NCI-H2171 treated with DMSO at 0.1 percent for 48 hours (cell line): ENCODE measurements at places on chromosomes 3 and 15.

GRCh38 chr3:22419261-22419660, 668.3 kb upstream of the ZNF385D start:
- DNase-seq = no peak

DNA sequence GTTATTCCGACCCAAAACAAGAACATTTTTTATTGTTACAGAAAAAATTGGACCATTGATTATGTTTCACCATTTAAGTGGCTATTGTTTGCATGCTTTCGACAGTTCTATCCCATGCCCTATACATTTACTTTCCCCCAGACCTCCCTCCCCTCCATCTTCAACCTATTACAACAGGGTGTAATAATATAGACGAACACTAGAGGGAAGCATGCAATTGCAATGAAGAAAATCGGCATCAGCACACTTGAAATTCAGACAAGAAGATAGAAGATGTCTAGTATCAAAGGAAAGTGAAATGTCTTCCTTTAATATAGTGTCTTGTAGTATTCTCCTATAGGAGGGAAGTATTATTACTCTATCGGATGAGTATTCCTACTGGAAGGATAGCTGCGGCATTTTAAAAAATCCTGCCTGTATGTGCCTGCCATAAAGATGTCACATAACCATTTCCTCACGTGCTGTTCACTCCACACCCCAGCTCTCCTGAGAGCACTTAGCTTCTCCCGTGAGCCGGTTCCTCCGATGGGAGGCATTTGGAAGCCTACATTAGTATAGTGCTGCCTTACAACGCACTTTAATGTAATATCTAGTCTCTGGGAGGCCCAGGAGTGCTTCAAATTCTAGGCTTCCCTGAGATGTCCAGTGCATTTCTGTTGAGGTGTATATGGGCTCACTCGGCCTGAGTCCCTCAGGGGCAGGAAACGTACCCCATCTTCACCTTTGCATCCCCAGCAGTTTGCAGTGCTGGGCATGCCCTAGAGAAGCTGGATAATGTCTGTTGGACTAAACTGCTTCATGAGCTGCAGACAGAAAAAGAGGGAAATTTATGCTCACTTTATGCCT, 17.8 kb upstream of the ERICH6 start:
- DNase-seq = peak; percentile 79

- DNase-seq = no peak
These were observed 38.6 kb downstream of the SSR3 start for GRCh38 chr3:156516284-156516683.

GRCh38 chr15:36948982-36949381, 151.4 kb downstream of the MEIS2 start:
- DNase-seq = no peak

GRCh38 chr3:65605876-65606432, 432.8 kb downstream of the MAGI1 start:
- no peak for DNase-seq

GRCh38 chr3:138898301-138898700, 48.6 kb downstream of the FOXL2 start:
- no peak for DNase-seq

GRCh38 chr3:37054370-37054769, 61.1 kb downstream of the MLH1 start:
- no peak for DNase-seq

DNA sequence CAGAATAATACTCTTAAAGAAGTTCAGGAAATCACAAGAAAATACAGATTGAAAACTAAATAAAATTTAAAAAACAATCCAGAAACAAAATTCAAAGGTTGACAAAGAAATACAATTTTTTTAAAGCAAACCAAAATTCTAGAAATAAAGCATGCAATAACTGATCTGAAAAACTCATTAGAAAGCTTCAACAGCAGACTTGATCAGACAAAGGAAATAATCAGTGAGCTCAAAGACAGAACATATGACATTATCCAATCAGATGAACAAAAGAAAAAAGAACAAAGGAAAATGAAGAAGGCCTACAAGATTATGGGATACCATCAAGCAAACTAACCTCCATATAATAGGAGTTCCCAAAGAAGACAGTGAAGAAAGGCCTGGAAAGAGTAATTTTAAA, 336.8 kb downstream of the RSL24D1 start:
- DNase-seq = no peak

GRCh38 chr3:32616267-32616962, 45.8 kb upstream of the DYNC1LI1 start:
- no peak for DNase-seq

- DNase-seq = no peak
These were observed 70.7 kb downstream of the BLM start for GRCh38 chr15:90787881-90788280.

DNA sequence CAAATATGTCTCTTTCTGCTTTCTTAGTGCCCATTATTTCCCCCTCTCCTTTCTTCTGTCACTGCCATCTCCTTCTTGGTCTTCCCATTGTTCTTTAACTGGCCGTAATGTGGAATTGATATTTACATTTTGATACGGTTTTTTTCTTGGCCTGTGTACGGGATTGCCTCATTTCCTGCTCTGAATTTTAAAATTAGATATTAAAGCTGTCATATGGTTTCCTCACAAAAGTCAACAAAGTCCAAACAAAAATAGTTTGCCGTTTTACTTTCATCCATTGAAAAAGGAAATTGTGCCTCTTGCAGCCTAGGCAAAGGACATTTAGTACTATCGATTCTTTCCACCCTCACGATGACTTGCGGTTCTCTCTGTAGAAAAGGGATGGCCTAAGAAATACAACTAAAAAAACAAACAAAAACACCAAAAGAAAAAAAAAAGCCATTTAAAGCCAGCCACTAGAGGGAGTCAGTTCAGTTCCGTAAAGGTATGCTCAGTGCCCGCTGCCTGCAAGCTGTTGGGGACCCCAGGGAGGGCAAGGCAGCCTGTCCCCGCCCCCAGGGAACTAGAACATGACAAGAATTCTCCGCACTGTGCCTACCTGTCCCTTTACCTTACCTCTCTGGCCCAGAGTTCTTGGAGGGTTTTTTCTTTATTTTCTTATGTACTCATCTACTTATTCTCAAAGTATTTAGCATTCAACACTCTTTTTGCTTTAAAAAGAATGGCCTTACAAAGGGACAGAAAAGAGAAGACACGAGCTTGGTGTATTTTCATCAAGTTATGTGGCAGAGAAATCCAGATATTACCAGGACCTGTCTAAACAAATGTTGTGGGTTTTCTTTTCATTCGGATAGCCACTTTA, 30.0 kb upstream of the NR2E3 start:
- peak; percentile 84 for DNase-seq

DNA sequence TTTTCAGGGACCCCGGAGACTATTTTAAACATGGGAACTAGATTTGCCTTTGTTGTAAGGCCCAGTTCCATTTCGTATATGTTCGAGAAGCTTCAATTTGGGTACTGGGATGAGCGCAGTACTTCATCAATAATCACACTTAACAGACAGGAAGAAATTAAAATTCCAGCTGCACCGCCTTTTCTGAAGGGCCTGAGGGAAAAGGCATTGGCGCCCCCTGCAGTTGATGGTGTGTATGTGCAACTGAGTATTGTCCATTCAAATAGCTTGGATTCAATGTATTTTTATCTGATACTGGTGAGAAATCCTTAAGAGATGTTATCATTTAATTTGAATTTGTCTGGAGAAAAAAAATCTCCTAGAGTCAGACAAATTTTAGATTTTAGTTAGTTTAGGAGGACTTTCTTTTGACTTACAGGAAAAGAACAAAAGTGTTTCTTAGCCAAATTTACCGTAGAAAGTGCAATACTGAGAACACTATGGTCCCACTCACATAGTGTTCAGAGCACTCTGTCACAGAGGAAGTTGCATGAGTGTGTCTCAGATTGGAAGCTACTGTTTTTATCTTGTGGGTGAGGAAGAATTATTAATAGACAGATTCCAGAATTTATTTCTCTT, 5.4 kb upstream of the ALDH1A2 start:
- peak; percentile 48 for DNase-seq

DNA sequence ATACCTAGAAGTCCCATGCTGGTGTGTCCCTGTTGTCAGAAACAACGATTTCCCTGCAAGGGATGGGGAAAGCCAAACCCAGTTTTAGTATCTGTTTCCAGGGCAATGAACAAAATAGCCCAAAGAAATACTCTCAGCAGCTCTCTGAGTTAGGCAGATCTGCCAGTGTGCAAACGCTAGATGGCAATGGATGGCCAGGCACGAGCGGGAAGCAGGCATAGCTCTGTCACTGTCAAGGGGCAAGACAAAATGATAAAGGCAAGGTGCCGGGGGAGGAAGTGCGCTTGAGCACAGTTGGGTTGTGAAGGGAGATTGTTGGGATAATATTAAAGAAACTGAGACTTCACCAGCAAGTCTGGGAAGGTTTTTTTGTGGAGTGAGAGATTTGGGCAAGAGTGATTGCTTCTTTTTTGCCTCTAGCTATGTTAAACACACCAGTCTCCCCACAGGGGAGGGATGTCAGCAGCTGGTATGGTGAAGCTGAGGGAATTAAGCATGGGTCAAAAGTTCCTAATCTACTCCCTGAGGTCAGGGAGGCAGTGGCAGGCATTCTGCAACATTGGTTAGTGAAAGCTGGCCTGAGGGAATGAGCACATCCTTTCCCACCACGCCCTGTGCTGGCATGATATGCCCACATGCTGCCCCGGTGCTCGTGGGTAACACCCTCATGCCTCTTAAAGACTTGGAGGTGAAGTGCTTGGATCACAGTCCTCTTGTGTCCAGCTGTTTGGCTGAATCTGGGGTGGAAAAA, 117.5 kb downstream of the PDCD6IP start:
- no peak for DNase-seq

GRCh38 chr3:44001072-44001471, 240.6 kb upstream of the TOPAZ1 start:
- DNase-seq = no peak

- no peak for DNase-seq
These were observed 1.5 kb upstream of the CNTN6 start for GRCh38 chr3:1091286-1091685.

DNA sequence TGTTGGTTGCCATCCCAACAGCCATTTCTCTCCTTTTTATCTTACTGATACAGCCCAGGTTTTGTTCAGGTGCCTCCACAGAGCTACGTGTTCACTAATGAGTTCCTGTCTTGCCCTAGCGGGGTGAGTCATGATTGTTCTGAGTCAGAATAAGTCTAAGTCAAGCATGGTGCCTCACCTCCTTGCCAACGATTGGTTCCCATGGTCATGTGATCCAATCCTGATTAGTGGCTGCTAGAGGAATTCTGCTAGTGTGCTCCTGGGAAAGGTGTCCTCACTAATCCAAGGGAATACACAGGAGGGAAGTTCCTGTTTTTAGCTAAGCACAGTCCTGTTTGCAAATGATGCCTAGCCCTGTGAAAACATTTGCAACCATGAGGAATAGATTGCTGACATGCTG, 99.8 kb downstream of the NSUN3 start:
- DNase-seq = peak; percentile 15

GRCh38 chr3:155312781-155313180, 19.3 kb upstream of the STRIT1 start:
- DNase-seq = no peak

DNA sequence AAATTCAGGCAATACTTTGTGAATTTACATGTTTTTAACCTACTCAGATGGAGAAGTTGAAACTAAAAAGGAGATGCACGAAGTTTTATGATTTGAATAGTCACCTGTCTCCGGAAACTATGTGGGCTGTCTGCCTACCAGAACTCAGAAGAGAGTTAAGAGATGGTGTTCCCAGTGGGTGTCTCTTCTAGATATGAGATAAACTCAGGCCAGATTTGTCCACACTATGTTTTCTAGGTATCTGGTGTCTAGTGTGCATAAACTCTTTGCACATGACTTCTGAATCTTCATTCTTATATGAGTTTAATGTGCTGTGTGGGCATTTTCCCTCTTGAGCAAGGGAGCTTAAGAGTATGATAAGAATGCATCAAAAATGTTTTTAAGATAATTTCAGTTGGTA, 222.8 kb downstream of the FOXP1 start:
- DNase-seq = no peak

- no peak for DNase-seq
These were observed 228 bp upstream of the H1-8 start for GRCh38 chr3:129542747-129543146.

- no peak for DNase-seq
These were observed 384.0 kb upstream of the RORA start for GRCh38 chr15:61613138-61613537.

DNA sequence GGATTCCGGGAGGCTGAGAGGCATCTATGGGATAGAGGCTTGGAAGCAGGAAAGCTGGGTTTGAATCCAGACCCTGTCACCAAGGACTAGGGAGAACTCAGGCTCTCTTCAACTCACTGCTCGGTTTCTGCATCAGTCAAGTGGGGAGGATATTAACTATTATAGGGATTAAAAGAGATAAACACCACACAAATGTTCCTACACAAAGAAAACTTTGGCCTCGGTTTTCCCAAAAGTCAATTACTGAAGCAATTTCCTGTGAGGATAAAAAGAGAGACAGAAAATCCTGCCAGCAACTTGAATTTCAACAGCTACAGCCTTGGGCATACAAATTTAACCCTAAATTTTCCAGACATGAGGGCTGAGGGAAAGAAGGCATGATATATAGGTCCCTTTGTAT, 36.0 kb downstream of the ITGB5 start:
- DNase-seq = no peak

GRCh38 chr3:44468572-44469520, 8.6 kb downstream of the ZNF445 start:
- DNase-seq = no peak

- DNase-seq = no peak
These were observed 129.9 kb upstream of the OSTN start for GRCh38 chr3:191068946-191069813.

DNA sequence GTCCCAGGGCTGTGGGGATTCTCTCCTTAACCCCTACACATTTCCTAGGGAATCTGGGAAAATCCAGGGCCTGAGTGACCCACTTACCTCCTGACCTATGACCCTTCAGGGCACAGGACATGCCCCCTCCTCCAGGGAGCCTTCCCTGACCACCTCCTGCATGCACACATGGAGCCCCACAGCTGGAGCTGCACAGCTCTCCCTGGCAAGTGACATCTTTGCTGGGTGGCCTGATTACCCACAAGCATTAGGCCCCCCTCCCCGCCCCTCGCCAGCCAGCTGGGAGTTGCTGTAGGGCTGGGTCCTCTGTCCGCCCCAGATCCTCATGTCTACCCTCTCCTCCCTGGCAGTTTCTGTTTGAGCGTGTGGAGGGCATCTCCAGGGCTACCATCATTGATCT, 21.4 kb downstream of the HDAC11 start:
- DNase-seq = no peak

DNA sequence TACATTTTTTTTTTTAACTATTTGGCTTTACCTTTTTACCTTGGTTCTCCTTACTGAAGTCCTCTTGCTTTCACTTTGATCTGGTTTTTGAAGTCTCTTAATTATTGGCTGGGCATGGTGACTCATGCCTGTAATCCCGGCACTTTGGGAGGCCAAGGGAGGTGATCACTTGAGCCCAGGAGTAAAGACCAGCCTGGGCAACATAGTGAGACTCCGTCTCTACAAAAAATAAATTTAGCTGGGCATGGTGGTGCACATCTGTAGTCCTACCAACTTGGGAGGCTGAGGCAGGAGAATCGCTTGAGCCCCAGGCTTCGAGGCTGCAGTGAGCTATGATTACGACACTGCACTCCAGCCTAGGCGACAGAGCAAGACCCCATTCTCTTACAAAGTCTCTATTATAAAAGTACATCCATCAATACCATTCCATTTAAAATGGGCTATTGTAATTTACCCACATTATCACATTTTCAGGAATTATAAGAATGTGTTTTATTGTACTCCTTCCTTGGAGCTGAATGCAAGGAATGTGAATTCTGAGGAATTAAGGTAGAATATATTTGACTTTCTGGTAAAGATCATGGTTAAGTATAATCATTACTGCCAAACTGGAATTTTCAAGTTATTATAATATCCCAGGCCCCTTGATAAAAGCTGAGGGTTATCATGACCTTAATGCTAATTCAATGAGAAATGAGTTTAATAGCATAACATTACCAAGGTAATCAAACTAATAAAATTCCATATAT, 49.0 kb downstream of the MSL2 start:
- DNase-seq = no peak
